Stimulated activated CD8-positive, alpha-beta memory T cell treated with anti-CD3 and anti-CD28 coated beads, Interleukin-7, amount 100 ng/mL, for 1 hour (primary cell): ENCODE measurements at places on chromosomes 5 and 9.

DNA sequence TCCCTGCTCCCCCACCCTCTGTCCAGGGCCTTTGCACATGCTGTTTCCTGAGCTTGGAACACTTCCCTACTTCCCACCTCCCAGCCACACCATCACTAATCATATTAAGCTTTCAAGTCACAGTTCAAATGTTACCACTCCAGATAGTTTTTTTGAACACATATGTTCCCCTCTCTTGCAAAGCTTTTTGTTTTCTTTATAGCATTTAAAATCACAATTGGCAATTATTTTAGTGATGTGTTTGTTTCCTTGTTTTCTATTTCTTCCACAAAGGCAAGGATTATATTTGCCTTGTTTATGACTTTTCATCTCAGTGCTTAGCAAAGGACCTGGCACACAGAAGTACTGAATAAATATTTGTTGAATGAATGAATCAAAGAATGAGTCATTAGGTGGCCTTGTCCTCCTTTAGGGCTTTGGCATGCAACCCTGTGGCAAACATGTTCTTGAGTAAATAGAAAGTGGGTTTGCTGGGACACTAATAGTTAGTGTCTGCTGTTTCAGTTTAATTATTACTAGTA, 386.8 kb downstream of the FGF10 start:
- DNase-seq = no peak

GRCh38 chr5:149028984-149029383, 33.9 kb downstream of the SH3TC2 start:
- DNase-seq = no peak

- DNase-seq = no peak
Observed at GRCh38 chr5:149731332-149731616, 1.2 kb downstream of the PPARGC1B start.

- DNase-seq = no peak
Observed at GRCh38 chr9:21452681-21453080, 12.4 kb downstream of the IFNA1 start.

DNA sequence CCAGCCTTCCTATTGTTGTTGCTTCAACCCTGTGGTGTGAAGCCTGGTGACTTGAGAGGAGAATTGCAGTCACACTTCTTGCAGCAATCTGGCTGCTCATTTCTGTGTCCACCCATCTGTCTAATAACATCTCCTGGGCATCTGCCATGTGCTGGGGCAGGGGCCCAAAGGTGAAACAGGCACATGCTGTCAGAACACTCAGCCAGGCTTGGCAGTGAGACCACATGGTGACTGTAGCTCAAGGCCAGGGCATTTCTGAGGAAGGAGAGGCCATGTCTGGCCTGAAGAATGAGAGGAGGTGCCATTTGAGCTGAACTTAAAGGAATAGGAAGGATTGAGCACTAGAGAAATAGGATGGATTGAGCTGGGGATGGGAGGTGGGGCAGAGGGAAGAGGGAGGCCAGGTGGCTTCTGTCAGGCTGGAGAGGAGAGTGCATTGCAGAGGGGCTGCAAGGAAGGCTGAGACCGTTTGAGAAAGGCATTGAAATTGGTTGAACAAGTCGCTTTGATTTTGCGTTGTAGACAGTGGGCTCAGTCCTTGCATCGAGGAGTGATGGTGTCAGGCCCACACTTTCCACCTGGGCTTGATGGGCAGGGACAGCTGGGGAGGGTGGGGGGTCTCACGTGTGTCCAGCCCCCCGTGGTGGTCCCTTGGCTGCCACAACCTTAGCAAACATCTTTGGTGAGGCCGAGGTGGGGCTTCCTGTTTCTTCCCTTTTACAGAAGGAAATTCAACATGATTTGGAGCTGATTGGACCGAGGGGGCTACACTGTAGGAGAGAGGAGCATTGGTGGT, 222.4 kb downstream of the CACNA1B start:
- no peak for DNase-seq

DNA sequence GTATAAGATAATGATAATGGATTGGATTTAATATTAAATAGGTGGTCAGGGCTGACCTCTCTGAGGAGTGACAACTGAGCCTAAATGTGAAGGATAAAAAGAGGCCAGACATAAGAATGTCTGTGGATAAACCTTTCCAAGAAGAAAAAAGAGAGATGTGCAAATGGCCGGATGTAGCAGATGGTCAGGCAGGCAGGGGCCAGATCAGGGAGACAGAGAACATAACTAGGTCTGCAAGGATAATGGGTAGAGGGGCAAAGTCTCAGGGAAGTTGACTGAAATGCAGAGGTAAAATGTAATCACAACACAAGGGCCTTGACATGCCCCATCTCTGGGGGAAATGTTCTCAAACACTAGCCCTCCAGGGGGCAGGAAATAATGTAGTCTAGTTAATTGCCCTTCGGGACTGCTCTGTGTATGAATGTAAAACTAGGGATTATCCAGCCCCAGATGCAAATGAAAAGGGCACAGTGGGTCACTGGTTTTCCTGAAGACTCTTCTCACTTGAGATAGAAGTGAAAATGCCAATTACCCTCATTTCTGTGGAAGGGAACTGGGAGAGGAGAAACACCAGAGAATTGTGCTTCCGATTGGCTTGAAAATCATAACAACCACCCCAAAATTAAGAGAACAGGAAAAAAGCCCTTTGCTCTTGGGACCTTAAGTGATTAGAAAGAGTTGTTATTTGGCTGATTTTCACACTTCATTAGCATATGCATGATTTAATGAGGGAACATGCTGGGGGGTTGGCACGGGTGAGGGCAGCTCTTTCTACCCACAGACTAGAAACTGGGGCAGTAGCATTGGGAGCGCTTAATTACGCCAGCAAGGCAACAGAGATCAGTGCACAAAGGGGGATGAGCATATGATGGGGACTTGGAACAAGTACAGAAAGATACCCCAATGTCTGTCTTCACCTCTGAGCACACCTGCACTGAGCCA, 88.6 kb downstream of the PPP2R2B start:
- DNase-seq = no peak

DNA sequence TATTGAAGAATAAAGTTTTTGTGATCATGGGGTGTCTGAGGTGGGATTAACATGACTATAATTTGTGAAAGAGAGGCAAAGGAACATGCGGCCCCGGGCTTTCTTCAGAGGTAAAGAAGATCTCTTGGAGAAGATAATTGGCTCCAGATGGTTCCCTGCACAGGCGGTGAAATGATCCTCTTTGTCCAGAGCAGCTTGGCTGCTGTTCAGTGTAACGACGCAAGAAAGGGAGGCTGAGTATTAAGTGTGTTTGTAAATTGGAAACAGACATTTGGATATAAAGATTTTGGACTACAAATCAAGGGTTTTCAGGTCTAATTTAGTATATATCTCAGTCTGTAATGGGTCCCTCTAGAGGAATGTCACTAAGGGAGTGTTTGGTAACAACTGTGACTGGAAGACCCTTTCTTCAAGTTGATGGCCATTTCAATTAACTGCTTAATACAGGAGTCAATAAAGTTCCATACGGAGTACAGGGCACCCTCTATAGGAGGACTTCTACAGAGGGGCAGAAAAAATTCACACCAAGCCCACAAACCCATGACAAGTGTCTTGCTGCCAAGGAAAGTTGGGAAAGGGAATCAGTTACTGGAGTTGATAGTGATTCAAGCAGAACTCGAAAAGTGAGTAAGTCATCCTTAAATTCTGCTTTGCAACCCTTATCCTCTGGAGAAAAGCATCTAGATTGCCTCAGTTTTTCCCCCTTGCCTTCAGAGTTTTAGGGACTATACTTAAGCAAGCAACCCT, 4.1 kb downstream of the EQTN start:
- no peak for DNase-seq

- DNase-seq = no peak
Observed at GRCh38 chr5:22988937-22989336, 135.8 kb upstream of the CDH12 start.
